ENCODE measurements at places on chromosomes 13 and 19.

DNA sequence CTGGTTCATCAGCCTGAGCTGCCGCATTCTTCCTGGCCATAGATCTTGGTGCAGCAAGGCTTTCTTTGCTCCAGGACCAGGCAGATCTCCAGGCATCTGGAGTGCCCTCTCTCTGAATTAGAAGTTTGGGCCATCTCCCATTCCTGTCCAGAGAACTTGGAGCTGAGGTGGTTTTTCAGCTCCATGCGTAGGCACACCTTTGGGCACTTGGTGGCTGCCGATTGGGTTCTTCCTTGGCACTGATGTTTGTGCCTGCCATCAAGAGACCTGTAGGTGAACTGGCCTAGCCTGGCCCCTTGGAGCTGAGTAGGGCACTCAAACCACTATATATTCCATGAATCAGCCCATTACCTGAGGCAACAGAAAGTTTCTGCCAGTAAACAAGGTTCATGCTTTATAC lies 206.0 kb upstream of the PCDH17 start:
- no peak for DNase-seq

- no peak for DNase-seq
Observed at GRCh38 chr19:6743714-6744380, 4.4 kb downstream of the TRIP10 start.

DNA sequence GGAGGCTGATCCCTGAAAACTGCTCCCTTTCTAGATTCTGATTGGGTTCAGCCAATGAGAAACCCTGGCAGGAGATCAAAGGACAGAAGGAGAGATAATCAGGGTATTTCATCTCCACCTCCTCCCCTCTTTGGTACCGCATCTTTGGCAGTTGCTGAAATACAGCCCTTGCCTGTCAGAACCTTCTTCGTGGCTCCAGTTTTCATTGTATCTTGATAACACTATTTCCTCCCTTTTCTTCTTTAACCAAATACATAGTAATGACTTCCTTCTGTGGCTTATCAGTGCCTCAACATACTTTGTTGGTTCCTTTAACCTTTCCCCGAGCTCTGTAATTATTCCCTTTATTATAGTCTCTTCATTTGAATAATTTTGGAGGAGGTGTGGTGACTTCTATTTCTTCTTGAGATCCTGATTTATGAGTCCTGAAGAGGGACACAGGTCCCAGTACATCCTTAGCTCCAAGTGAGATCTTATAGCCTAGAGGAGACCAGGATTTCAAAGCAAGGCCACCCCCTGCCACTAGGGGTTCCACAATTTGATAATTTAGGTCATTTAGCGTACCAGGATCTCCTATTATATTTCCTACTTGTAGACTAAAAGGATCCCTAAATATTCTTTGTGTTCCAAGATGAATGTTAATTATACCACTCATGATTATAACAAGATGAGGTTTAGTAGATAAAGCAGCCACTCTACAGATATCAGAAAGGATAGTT lies 98.0 kb downstream of the EDNRB start:
- DNase-seq: no peak

GRCh38 chr13:46121033-46121432 lies 16.2 kb upstream of the CPB2 start:
- DNase-seq: no peak

- DNase-seq: no peak
Observed at GRCh38 chr13:81957121-81957520, 1616.2 kb upstream of the SPRY2 start.

DNA sequence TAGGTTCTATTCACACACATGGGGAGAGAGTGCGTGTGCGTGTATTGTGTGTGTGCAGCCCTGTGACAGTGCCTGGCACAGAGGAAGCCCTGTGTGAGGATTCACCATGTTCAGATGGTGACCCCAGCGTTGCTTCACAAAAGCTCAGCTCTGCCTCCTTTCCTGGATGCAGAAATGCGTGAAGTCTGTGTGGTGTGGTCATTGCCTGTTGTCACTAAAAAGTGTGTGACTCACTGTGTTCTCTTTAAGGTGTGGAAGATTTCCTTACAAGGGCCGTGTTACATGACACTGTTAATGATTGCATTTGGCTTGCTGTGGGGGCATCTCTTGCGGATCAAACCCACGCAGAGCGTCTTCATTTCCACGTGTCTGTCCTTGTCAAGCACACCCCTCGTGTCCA lies 19.5 kb upstream of the DCUN1D2 start:
- DNase-seq: no peak

DNA sequence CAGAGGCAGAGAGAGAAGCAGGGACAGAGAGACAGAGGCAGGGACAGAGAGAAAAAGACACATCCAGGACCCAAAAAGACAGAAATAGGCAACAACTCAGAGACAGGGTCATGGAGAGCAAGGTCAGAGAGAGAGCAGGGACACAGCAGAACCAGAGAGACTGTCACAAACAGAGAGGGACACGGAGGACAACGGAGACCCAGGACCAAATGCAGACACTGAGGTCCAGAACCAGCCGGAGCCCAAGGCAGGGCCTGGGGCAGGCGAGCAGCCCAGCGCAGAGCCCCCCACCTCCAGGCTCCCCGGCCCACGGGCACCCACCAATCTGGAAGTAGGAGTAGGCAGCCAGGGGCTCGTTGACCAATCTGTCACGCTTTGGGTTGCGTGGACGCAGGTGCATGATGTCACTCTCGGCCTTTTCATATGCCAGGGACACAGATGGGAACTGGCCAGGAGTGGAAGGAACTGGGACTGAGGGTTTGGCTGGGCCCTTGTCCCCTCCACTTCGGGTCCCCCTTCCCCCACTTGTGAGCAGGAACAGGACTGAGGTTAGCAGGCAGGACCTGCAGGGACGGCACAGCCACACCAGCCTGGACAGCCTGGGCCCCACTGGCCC lies 8.1 kb downstream of the TMEM147 start:
- no peak for DNase-seq

DNA sequence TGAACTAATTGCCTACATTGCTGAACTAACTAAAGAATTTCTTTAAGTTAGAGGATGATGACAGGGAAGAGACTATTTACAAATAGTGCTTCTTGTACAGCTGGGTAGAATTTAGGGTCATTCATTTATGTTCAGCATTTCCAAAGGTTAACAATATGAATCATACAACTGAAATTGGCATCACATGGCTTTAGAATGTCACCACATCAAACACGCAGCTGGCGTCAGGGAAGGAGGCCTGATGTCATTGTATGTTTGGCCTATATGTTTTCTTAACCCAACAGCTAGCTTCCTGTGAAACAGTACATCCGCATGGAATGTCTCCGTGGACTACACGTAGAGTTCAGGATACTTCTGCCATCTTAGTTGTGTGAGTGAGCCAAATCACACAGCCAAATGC lies 99.0 kb upstream of the TNFSF11 start:
- DNase-seq: no peak

GRCh38 chr19:19406878-19407632 lies 1.6 kb downstream of the GATAD2A start:
- DNase-seq: no peak

GRCh38 chr19:17605761-17606589 lies 50.5 kb downstream of the COLGALT1 start:
- peak; percentile 69 for DNase-seq

DNA sequence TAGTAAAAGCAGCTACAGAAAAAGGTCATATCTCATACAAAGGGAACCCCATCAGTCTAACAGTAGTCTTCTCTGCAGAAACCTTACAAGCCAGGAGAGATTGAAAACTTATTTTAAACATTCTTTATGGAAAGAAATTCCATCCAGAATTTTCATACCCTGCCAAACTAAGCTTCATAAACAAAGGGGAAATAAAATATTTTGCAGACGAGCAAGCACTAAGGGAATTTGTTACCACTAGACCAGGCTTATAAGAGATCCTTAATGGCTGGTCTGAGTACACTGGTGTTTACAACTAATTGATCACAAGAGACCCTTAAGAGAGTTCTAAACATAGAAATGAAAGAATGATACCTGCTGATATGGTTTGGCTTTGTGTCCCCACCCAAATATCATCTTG lies 128.6 kb upstream of the TNFSF11 start:
- no peak for DNase-seq

DNA sequence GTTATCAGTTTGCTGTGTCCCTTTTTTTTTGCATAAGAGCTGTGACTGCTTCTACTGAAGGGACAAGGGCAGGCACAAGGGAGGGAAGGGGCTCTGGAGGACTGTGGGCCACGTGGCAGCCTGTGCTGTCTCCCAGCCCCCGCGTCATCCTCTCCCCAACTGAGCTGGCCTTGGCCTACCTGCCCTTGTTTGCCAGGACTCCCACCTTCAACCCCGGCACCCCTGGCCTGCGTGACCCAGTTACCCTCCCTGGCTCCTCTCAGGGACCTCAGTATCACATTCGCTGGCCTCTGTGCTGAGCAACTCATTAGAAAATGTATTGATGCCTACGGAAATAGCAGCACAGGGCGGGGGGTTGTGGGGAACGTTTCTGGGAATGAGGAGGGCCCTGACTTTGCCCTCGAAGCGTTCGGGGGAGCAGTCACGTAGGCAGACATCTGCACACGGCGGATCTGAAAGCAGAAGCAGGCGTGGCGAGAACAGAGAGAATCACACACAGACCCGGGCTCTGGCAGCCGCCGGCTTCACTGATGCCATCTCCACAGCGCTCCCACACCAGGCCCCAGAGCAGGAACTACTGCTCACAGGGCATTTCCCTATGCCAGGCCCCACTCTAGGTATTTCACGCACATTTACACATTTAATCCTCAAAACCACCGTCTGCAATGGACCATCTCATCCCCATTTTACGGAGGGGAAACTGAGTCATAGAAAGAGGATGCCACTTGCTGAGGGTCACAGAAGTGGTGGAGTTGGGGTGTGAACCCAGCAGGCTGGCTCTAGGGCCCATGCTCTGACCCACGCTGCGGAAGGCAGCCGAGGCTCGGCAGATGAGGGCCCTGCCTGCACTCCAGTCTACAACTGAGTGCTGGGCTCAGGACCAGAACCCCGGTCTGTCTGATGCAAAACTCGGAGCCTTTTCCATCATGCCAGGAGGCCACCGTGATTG lies 5.7 kb upstream of the ATF5 start:
- no peak for DNase-seq

DNA sequence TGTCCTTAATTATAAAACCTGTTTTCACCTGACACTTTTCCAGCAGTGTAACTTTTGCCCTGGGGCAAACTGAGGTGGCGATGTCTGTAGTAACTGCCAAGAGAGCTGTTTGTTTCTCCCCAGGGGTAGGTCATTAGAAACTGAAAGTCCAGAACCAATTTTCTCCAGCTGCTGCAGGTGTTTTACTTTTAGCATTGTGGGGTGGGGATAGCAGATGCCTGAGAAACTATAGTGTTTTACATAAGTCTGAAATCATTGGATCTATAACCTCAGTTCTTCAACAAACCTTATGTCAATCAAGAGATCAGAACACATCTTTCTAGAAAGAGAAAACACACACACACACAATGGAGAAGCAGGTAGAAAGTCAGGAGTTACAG lies 92.7 kb downstream of the LHFPL6 start:
- DNase-seq: no peak

DNA sequence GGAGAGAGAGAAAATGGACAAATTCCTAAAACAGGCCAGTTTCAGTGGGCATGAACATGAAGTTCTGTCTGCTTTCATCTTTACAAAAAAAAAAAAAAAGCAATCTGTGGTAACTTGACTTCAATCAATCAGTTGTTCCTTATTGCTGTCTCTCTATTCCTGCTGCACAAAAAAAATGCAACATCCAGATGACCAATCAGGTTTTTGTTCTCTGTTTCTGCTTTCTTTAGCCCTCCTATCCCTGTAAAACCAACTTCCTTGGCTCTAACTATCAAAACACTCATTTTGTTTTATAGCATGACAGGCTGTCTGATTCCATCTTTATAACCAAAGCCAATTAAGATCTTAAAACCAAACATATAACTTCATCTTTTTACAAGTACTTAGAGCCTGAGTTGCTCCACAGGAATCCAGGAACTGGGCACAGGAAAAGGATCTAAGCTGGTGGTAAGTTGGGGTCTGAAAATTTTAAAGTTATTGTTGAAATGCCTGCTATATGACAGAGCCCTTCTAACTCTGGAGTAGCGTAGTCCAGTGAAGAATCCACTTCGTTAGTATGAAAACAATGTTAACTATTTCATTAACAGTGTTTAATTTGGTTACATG lies at the start of gene FPR3:
Gene FPR3, plus strand, starts transcription at position 273 of the 606 bp plus-strand sequence. CDS start 28,592 bp downstream, outside the sequence.
- DNase-seq: no peak

DNA sequence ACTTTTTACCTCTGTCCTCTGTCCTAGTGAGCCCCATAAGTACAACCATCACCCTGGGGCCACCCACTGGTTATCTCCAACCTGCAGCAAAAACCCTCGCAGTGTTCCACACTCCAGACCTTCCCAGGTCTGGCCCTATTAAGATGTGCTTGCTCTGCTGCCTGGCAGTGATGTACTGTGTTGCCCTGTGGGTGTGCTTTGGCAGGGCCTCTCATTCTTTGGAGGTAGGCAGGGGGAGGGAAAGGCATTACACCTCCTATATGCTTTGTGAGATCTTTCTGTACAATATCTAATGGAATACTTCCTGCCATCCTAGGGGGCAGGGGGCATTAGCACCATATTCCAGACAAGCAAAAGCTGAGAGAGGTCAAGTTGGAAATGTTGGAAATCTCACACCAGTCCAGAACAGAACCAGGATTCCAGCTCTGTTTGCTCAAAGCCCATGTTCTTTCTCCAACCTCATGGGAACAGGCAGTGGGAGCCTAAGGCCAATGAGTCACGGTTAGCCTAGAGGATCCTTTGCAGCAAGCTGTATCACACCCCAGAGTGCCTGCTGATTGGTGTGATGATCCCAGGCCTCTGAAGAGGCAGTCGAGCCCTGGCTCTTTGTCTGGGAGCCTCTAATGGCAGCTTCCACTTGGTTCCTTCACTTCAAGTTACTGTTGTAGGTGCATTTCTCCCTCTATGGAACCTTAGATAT lies 59.7 kb upstream of the UBL3 start:
- no peak for DNase-seq

DNA sequence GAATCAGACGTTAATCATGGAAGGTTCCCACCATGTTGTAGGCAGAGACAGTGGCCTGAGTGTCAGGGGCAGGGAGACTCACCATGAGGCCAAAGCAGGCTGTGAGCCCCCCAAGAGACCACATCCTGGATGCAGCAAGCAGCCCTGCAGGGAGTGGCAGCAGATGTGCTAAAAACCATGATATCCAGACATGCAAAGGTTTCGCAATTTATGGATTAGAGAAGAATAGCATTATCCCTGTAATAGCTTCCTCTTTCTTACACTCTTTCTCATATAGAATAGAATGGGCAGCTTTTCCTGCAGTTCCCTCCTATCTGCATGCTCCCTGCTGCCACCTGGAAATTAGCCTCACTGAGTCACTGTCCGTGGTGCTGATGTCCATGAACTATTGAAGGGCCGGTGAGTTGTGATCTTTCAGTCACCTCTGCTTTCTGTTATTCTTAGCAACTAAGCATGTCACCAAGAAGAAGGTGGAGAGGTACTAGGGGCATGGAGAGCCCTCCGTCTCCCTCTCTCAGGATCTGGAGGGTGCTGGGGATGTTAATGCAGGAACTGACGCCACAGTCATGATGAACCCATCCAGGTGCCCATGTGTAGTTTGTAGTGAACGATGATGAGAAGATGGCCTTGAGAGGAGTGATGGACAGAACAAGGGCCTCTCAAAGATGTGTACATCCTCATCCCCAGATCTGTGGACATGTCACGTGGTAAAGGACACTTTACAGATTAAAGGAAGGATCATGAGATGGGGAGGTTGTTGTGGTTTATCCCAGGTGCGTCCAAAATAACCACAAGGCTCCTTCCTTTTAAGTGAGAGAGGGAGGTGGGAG lies 9.9 kb downstream of the CEACAM4 start:
- DNase-seq: no peak

Measured in Panc1 (cell line).